ENCODE measurements at places on chromosomes 2 and 18.

DNA sequence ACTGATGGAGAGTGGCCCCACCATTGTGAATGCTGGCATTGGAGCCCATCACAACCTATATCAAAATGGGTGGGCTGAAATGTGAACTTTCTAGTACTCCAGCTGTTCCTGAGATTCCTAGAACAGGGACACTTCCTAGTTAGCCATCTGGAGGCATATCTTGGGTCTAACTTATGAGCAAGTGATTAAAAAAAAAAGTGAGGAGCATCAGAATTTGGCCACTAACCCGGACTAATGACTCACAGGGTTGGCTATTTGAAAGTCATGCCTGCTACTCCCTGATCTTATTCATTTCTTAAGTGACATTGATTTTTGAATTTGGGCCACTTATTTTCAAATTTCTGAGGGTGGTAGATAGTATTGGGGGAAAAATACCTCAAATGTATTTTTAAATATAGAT lies 216.6 kb downstream of the HRH4 start:
- no peak for DNase-seq

DNA sequence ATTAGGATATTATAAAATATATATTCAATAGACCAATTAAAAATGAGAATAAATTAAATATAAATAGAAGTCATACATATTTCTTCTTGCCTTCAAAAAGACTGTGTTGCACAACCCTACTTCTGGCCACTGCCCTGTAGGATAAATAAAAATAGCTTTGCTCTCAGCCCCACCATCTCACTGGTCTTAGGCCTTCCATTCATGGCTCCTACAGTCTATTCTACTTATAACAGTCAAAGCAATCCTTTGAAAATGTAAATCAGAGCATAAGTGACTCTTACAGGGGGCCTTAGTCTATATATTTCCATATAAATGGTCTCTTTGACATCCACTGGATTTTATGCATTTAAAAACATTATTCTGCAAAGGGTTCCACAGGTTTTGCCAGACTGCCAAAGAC lies 72.9 kb downstream of the KLF7 start:
- DNase-seq, result no peak

- DNase-seq, result no peak
Observed at GRCh38 chr2:132430895-132431294, 14.3 kb downstream of the GPR39 start.

- no peak for DNase-seq
Observed at GRCh38 chr2:3641841-3642421, 16.1 kb upstream of the ALLC start.

- DNase-seq, result no peak
Observed at GRCh38 chr2:142892715-142893114, 15.3 kb downstream of the KYNU start.

DNA sequence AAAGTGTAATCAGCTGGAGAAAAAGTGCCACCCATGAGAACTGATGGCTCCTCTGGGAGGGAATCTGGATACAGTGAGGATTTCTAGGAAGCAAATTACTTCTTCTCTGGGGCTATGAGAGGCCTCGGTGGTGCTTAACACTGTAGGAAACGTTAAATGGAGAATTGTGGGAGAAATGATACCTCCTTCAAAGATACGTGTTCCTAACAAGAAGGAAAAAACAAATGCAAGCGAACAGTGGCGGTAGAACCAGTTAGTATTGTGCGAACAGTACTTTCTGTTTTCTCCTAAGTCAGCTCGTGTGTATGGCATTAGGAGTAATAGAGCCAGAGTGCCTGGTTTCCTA lies 587 bp upstream of the MTIF2 start:
- no peak for DNase-seq

GRCh38 chr2:136189221-136189782 lies 71.4 kb upstream of the CXCR4 start:
- no peak for DNase-seq

GRCh38 chr2:8541223-8541622 lies 140.6 kb upstream of the ID2 start:
- no peak for DNase-seq

- DNase-seq, result no peak
Observed at GRCh38 chr18:12283256-12283655, 24.8 kb upstream of the TUBB6 start.

DNA sequence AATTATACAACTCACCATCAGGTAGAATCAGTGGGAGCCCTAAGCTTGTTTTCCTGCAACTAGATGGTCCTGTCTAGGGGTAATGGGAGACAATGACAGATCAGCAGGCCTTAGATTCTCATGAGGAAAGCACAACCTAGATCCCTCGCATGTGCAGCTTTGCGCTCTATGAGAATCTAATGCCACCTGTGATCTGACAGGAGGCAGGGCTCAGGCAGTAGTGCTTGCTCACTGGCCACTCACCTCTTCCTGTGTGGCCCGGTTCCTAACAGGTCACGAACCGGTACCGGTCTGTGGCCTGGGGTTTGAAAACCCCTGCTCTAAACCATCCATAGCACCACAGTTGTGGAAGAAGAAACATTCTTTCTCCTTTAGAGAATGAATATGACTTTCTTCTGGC lies 242.8 kb upstream of the CXCR4 start:
- no peak for DNase-seq

DNA sequence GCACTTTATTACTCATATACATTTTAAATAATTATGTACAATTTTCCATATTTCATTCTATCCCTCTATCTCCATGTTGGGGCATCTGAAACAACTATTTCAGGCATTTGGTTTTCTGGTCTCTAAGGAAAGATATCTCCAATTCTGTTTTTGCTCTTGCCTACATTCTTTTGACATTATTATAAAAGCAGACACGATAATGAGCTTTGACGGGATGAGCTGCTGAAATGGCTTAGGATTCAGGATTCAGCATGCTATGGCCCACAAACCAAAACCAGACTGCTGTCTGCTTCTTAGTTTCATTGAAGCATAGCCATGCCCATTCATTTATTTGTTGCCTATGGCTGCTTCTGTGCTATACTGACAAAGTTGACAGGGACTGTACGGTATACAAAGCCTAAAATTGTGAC lies 42.7 kb upstream of the GLS start:
- no peak for DNase-seq

GRCh38 chr2:150977296-150977695 lies 284.4 kb downstream of the RBM43 start:
- no peak for DNase-seq

- DNase-seq, result no peak
Observed at GRCh38 chr18:44651478-44651877, 29.2 kb upstream of the SETBP1 start.

DNA sequence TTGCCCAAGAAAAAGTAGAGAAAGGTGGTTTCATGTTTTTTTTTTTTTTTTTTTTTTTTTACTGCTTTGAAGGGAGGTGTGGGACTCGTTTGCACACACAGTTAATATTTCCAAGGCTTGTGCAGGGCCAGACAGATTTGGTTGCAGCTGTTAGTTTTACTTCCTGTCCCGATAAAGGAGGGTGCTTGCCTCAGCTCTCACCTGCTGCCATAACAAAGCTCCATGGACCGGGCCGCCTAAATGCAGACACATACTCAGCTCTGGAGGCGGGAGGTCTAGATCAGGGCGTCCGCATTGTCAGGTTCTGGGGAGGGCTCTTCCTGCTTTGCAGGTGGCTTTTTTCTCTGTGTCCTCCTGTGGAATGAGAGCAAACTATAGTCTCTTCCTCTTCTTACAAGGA lies 69.9 kb downstream of the ODC1 start:
- no peak for DNase-seq

DNA sequence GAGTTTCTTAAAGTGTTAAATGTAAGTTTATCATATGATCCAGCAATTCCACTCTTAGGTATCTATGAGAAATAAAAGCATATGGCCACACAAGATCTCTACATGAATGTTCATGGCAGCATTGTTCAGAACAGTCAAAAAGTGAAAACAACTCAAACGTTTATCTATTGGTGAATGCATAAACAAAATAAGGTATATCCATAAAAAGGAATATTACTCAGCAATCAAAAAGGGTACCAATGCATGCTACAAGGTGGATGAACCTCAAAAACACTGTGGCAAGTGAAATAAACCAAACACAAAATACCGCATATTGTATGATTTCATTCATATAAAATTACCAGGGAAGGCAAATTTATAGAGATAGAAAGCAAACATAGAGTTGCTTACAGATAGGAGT lies 337.6 kb downstream of the PIK3C3 start:
- DNase-seq, result no peak

- DNase-seq, result no peak
Observed at GRCh38 chr2:108968619-108969018, 20.4 kb downstream of the EDAR start.

Data from Ammon's horn (tissue), 1 donor.